ENCODE measurements at places on chromosomes 11 and 22.
A peak's percentile ranks its signal among the peaks of the same experiment; 100 is the strongest.

DNA sequence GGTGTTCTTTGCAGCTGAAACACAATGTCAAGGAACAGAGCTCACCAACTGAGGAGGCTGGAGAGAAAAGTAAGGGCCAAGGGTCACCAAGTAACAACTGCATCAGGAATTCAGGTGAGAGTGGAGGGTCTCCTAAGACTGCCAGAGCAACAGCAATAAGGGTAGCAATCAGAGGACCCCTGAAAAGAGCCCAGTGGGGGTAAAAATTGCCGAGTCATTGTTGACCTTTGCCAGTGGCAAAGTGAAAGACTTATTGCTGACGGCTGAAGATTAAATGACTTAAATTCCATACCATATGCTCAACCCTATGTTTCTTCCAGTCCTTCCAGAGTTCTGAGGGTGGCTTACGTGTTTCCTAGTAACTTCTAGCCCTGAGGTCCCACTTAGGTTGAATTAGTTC, 51.9 kb upstream of the ARHGAP42 start:
- no peak for ATAC-seq

DNA sequence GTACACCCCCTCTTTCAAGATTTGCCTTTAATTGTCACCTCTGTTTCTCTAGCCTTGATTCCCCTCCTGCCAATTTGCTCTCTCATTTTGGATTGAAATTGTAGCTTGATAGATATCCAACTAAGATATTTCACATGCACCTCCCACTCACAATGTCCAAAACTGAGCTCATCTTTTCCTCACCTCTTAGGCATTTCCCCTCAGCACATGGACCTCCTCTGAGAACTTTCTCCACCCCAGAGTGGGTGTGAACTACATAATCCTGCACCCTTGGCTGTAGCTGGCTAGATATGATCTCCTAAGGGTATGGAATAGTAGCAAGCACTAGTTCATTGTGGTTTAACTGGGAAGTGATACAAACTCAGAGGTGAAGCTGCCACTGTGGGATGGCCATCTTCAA, 91.5 kb upstream of the SESN3 start:
- peak; percentile 43 for ATAC-seq

GRCh38 chr11:75465701-75466531, 32.9 kb upstream of the KLHL35 start:
- ATAC-seq, result no peak

- no peak for ATAC-seq
Observed at GRCh38 chr11:128219731-128220120, 367.6 kb downstream of the ETS1 start.

DNA sequence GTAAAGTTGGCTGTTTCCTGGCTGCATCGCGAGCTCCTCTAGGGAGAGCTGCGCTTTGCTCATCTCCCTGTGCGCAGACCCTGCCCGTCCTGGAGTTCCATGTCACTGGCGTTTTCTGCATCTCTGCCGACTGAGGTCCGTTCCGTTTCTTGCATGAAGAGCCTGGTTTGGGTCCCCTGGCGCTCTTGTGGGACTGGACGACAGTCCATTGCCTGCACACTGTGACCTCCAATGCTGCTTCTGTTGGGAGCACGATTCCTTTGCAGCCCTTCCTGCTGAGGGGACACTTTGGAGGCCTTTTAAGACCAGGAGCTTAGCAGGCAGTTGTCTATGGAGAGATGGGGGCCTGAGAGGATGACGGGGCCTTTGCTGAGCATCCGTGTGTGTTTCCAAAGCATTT, 90.3 kb downstream of the TBC1D22A start:
- no peak for ATAC-seq

GRCh38 chr11:26741036-26741435, 19.2 kb upstream of the SLC5A12 start:
- ATAC-seq, result no peak

- ATAC-seq, result peak; percentile 51
Observed at GRCh38 chr22:24685531-24686190, 82.7 kb downstream of the GGT1 start.

- ATAC-seq, result no peak
Observed at GRCh38 chr11:115905341-115906000, 401.3 kb upstream of the CADM1 start.

DNA sequence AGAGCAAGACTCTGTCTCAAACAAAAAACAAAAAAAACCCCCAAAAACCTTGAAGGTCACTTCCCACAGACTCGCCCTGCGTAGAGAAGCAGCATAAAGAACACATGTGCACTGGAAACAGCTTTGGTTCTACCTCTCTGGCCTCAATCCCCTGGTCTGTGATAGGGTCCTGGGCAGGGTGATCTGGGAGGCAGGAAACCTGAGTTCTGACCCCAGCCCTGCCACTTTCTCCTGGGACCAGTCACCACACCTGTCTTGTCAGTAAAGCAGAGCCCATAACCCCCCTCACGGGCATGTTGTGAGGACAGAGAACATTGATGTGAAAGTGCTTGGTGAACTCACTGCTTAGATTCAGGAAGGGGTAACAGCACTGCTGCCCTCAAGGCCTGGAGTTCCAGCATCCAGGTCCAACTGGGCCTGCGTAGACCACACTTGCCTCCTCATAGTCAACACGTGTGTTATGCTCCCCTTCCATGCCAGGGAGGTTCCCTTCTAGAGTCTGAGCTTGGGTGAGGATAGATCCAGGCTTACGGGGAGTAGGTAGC, 11.4 kb downstream of the UCP2 start:
- no peak for ATAC-seq

DNA sequence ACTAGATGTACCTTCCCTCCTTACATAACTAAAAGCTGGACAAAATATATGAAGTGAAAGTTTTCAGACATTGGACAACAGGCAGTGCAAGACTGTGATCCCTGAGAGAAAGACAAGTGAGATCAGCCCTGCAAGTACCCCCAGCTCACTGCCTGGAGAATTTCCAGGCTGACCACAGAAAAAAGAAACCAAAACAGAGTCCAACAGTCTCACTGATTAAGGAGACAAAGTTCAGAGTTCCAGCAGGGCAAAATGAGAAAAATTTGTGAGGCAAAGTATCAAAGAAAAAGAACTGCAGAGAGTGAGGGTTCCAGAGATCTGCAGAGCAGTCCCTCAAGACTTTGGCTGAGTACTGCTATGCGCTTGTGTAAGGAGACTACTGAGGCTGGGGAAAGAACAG, 47.3 kb upstream of the TMEM45B start:
- ATAC-seq, result no peak

DNA sequence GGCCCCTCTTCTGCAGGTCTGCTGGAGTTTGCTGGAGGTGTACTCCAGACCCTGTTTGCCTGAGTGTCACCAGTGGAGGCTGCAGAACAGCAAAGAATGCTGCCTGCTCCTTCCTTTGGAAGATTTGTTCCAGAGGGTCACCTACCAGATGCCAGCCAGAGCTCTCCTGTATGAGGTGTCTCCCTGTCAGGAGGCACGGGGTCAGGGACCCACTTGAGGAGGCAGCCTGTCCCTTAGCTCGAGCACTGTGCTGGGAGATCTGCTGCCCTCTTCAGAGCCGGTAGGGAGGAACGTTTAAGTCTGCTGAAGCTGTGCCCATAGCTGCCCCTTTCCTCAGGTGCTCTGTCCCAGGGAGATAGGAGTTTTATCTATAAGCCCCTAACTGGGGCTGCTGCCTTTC, 207.9 kb downstream of the FAT3 start:
- no peak for ATAC-seq

DNA sequence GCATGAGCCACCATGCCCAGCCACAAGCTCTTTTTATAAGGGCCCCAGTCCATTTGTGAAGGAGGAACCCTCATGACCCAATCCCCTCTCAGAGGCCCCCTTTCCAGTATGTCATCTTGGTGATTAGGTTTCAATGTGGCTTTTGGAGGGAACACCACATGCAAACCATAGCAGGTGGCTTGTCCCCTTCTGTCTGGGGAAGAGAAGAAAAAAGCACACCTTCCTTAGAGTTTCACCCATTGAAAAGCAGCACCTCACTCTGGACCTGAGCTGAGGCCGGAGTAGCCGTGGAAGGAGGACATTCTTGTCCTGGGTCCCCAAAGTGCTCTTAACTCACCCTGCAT, 25.4 kb downstream of the NEAT1 start:
- no peak for ATAC-seq

DNA sequence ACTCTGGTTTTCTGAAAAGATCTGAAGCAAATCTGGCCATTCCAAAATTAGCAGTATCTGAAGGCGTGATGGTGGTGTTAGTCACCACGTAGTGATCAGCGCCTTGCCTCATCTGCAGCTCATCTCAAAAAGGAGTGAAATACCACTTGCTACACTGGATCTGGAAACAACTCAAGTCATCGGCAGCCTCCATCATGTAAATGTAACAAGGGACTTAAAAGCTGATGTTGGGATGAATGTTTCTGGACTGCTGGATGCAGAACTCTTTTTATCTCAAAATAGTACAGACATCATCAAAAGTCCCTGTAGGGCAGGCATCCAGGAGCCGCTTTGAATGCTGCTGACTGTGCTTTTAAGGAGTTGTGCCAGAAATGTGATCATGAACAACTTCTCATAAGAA, 14.1 kb upstream of the APLP2 start:
- ATAC-seq, result no peak

DNA sequence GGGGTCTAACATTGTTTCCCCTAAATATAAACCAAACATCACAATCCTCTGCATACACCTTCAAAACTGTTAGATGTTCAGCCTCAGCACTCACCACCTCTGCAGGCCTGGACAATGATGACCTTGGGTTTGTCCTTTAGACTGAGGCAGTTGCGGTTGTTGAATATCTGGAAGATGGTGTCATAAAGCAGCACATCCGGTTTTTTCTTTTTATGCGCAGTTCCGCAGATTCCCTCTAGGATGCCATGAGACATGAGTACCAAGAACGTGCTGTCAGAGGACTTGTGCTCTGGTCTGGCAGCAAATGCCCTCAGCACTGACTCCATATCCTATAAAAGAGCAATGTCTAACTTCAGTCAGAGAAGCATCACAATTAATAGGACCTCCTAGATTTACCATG, 22.8 kb downstream of the CASP5 start:
- ATAC-seq, result no peak

- peak; percentile 40 for ATAC-seq
Observed at GRCh38 chr22:43136255-43136654, 6.9 kb downstream of the MCAT start.

DNA sequence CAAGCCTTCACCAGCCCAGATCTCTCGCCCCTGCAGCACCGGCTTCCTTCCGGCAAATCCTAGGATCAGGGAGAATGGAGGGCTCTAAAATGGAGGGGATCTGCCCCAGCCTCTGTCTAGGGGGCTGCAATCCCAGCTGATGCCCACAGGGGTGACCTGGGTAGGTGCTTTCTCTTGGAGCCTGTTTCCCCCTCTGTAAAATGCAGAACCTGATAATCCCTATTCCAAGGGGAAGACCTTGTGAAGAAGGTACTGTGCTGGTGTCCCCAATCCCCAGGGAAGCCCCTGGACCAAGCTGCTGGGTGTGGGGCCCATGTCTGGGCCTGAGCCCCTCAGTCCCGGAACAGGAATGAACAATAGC, 2.8 kb downstream of the EMID1 start:
- ATAC-seq, result no peak

DNA sequence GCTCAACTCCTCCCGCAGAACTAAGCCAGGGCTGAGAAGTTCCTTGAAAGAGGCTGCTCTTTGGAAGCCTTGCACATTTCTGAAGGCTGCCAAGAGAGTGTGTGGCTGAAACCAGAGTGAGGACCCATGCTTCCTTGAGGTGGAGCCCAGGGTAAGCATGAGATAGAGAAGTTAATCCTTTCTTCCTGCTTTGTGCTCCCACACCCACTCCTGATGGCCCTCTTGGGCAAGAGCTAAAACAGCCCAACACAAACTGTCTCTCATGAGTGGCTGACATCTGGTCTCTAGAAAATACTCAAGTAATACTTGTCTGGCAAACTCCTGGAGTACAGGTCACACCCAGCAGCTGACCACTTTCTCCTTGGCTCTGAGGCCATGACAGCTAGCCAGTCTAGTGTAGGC, 523.7 kb downstream of the INSC start:
- ATAC-seq, result peak; percentile 65

GRCh38 chr22:26893173-26894110, 236.1 kb downstream of the MIAT start:
- ATAC-seq, result peak; percentile 19

DNA sequence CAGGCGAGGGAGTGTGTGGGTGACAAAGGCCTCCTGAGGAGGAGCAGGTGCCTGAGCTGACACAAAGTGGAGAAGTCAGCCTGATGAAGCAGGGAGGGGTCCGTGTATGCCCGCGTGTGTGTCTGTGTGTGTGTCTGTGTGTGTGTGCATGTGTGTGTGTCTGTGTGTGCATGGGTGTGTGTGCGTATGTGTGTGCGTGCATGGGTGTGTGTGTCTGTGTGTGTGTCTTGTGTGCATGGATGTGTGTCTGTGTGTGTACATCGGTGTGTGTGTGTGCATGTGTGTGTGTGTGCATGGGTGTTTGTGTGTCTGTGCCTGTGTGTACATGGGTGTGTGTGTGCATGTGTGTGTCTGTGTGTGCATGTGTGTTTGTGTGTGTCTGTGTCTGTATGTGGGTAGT, 65.6 kb upstream of the EIF3D start:
- no peak for ATAC-seq

GRCh38 chr11:76752321-76753143, 30.6 kb upstream of the TSKU start:
- peak; percentile 95 for ATAC-seq

DNA sequence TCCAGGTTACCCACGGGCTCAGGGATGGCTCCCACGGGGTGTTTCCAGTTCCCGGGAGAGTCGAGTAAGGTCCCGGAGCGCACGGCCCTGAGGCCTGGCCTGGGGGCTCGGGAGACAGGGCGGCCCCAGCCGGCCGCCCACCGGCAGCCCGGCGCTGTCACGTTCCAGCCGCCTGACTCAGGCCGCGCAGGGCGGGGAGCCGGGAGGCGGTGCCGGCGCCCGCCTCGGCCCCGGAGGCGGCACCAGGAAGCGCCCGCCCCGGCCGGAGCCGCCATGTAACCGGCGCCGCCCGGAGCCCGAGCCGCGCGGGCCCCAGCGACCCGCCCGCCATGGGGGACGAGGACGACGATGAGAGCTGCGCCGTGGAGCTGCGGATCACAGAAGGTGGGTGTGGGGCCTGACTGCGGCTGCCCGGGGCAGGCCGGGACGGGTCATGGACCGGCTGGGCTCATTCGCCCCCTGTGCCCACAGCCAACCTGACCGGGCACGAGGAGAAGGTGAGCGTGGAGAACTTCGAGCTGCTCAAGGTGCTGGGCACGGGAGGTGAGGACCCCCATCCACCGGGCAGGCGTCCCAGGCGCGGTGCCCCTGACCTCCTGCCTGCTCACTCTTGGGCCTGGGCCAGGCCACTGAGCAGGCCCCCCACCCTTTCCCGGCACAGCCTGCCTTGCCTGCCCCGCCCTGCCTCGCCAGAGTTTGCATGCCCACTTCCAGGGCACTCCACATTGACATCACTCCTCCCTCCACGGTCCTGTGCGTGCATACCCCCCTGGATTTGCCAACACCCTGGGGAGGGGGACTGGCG, at the start of gene RPS6KA4:
Gene RPS6KA4 (plus strand): TSS at position 256 of the 805 bp plus-strand sequence. CDS start 74 bp downstream, at position 330.
- peak; percentile 91 for ATAC-seq

GRCh38 chr11:35632301-35632700, 14.0 kb downstream of the FJX1 start:
- ATAC-seq, result no peak

GRCh38 chr11:11011617-11012016, 153.8 kb upstream of the ZBED5 start:
- no peak for ATAC-seq

GRCh38 chr11:94665116-94665659, 98.0 kb downstream of the PIWIL4 start:
- no peak for ATAC-seq
